ENCODE measurements at places on chromosomes 5 and 9.

DNA sequence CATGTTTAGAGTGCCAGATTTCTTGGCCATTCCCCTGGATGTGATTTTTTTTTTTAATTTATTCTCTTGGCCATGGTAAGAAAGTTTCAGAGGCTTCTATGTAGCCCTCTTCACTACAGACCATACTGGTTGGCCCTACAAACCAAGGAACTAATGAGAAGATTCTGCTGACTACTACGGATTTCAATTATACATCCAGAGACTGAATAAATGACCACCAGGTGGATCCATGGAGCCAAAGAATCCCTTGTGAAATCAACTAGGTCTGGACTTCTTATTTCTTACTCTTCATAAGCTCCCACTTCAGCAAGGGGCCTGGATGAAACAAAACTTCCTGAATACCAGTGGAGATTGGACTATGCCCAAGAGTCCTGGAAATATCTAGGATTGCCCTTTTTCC, 27.6 kb downstream of the ZNF622 start:
- no peak for DNase-seq

DNA sequence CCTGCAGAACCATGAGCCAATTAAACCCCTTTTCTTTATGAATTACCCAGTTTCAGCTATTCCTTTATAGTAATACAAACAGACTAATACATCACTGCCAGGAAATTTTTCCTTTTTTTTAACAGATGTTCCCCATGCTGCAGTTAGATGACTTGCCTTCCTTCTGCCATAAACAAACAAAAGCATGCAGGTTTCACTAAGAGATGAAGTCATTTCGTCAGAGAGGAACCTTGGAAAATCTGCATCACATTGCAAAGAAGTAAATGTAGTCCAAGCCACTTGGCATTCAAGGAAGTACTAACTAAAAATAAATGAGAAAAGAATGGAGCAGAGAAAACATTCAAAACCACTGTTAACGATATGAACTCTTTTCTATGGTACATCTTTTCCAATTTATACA, 194.1 kb upstream of the EFNA5 start:
- DNase-seq = no peak

DNA sequence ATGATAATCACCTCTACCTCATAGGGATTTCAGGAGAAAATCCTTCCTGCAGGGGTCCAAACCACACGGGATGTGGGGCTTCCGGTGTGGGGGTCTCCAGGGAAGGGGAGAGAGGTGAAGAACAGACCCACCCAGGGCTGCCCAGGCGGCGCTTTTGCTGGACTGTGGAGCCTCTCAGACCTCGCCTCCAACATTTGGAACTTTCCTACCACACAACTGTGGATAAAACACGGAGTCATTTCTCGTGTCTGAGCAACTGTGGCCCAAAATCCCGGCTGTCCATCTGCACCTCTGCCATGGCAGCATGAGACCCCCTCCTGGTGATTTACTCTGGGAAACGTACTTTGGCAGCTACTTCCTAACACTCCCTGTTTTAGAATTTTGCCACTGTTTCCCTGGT, 307.8 kb upstream of the IRX4 start:
- DNase-seq = no peak

GRCh38 chr5:156473269-156473908, 146.4 kb downstream of the SGCD start:
- DNase-seq = no peak

GRCh38 chr9:14097215-14097614, 216.7 kb downstream of the NFIB start:
- no peak for DNase-seq

DNA sequence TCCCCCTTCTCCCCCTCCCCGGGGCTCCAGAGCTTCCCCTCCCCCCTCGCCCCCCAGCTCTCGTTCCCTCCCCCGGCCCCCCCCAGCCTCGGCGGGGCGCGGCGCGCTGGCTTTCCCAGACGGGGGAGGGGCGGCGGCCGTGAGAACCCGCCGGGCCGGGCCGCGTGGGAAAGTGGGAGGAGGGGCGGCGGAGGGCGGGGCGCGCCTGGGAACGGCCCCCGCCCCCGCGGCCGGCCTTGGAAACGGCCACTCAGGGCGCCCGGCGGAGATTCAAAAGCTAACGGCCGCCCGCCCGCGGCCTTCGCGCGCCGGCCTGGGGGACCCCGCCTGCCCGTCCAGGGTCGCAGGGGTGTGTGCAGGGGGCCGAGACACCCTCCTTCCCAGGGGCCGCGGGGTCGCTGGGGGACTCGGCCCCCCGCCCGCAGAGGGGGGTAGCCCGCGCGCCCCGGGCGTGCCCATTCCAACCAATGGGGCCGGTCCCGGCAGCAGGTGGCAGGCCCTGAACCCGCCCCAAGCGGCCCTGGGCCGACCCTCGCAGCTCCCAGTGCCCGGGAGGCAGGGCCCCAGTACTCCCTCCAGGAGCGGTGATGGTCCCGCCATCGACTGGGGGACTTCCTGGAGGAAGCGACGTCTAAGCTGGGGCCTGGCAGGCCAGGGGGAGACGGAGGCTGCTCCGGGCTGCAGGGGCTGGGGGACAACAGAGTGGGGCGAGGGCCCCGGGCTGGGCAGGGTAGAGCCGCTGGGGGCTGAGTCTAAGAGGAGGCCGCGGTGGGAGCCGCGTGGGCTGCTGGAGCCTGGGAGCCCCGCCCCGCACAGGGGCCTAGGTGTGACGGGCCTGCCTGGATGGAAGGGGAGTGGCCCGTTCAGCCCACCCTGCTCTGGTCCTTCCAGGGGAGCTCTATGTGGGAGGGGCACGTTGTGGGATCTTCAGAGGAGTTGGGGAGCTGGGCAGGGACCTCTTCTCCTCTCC, 14.2 kb upstream of the NRARP start:
- no peak for DNase-seq
